K562 (cell line): ENCODE measurements at places on chromosomes 11 and 22. TPM values are rescaled to one million over a fixed set of nuclear protein-coding genes. Genes with fewer than 3 reads are reported as not detected.

DNA sequence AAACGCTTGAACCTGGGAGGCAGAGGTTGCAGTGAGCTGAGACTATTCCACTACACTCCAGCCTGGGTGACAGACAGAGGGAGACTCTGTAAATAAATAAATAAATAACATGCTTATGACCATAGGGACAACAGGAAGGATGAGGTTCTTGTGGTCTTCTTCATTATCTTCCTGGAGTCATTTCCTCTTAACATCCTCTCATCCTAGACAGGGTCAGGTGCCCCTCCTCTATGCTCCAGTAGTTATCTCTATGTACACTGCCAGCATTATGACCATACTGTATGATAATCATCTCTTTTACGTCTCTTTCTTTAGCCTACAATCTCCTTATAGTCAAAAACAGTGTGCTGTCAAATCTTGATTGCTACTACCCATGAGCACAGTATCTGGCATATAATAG lies 17.7 kb downstream of the RAB30 start:
- no peak overlapping the region for H3K27ac ChIP-seq
- no peaks in the 10 kb centered on the region for H3K27me3 ChIP-seq
- no peak overlapping the region for H3K4me3 ChIP-seq
- H3K36me3 ChIP-seq: no peaks in the 10 kb centered on the region

GRCh38 chr11:8262552-8263108 lies 1.0 kb downstream of the LMO1 start:
- peaks cover 3% of the 10 kb centered on the region; the same call in 1 of the 2 replicates for H3K4me1 ChIP-seq
- no peak overlapping the region for H3K27ac ChIP-seq
- DNase-seq: no peak
- no peak overlapping the region for H3K4me3 ChIP-seq

GRCh38 chr11:111526501-111526900 lies 11.9 kb downstream of the HOATZ start:
- no peaks in the 10 kb centered on the region for H3K36me3 ChIP-seq
- no peaks in the 10 kb centered on the region for H3K4me1 ChIP-seq

GRCh38 chr11:49302360-49302759 lies 94.0 kb upstream of the FOLH1 start:
- no peak for DNase-seq
- H3K4me3 ChIP-seq: no peak overlapping the region
- H3K27ac ChIP-seq: no peak overlapping the region
- no peaks in the 10 kb centered on the region for H3K4me1 ChIP-seq

DNA sequence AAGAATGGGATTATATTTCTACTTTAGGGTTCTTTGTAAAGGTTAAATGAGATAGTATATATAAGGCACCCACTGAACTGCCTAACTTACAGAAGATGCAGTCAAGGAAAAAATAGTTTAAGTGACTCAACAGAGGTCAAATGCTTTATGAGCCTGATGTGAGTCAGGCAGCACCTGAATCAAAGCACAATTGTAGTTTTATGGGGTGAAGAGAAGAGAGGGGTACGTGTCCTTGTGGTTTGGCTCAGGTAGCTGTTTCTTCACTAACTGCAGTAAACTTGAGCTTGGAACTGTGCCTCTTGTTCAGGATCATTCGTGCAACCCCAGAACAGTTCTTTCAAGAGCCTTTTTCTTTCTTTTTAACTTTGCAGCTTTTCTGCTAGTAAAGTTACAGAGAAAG lies 125.2 kb upstream of the SPON1 start:
- H3K36me3 ChIP-seq: no peaks in the 10 kb centered on the region
- no peak for DNase-seq
- no peak overlapping the region for H3K27ac ChIP-seq
- 0 out of 2 replicates have a peak, but pooled peaks cover 4% of the 10 kb centered on the region for H3K4me1 ChIP-seq
- no peak overlapping the region for H3K4me3 ChIP-seq
- H3K27me3 ChIP-seq: 0 out of 2 replicates have a peak, but pooled peaks cover 3% of the 10 kb centered on the region

GRCh38 chr11:68064926-68065325 lies 26.1 kb downstream of the TCIRG1 start:
- H3K27me3 ChIP-seq: no peaks in the 10 kb centered on the region
- no peak overlapping the region for H3K4me3 ChIP-seq
- H3K36me3 ChIP-seq: peaks cover 88% of the 10 kb centered on the region

- no peaks in the 10 kb centered on the region for H3K27me3 ChIP-seq
- H3K4me3 ChIP-seq: no peak overlapping the region
- no peak for DNase-seq
- H3K4me1 ChIP-seq: no peaks in the 10 kb centered on the region
Observed at GRCh38 chr22:43562843-43563242, 151.0 kb downstream of the MPPED1 start.

DNA sequence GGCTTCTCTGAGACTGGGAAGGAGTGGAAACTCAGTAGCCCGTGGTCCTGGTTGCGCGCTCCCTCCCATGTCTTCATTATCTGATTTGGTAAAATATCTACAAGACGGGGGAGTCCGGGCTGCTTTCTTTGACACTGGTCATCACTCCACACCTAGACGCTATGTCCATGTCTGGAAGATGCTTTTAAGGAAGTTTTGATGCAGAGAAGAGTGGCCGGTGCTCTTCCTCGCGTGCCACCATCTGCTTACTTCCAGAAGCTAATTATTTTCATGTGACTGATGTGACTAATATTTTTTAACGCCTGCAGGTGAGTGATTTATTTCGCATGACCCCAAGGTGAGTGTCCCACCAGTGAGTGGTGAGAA lies 339 bp upstream of the TRIM21 start:
- peaks cover 3% of the 10 kb centered on the region; the same call in 1 of the 3 replicates for H3K4me1 ChIP-seq
- no peak overlapping the region for H3K27ac ChIP-seq
- H3K36me3 ChIP-seq: peaks cover 12% of the 10 kb centered on the region; the same call in 2 of the 3 replicates
- H3K27me3 ChIP-seq: no peaks in the 10 kb centered on the region
- DNase-seq: no peak

DNA sequence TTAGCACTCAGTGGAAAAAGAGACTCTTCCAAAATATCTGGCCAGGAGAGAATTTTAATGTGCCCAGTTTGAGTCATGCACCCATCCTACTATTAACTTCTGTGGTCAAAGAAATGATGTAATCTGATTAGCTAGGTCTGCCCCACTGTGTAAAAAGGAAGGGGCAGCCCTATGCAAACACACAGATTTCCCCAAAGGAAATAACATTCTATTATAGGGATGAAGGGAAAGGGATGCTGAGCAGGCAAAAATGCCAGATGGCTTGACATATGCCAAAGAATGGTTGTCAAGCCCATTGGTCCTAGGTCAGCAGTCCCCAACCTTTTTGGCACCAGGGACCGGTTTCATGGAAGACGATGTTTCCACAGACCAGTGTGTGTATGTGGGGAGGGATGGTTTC lies 43.3 kb upstream of the PAK1 start:
- H3K4me3 ChIP-seq: no peak overlapping the region
- H3K36me3 ChIP-seq: no peaks in the 10 kb centered on the region
- H3K27me3 ChIP-seq: no peaks in the 10 kb centered on the region
- no peak for DNase-seq
- no peaks in the 10 kb centered on the region for H3K4me1 ChIP-seq
- H3K27ac ChIP-seq: no peak overlapping the region

GRCh38 chr11:16989554-16989953 lies 24.7 kb downstream of the PLEKHA7 start:
- no peak overlapping the region for H3K27ac ChIP-seq
- peaks cover 24% of the 10 kb centered on the region for H3K27me3 ChIP-seq
- no peak overlapping the region for H3K4me3 ChIP-seq

- H3K27ac ChIP-seq: no peak overlapping the region
- no peaks in the 10 kb centered on the region; the same call in 2 of the 3 replicates for H3K27me3 ChIP-seq
- peaks cover 15% of the 10 kb centered on the region; the same call in 2 of the 3 replicates for H3K4me1 ChIP-seq
- DNase-seq: peak; percentile 95
Observed at GRCh38 chr22:19631899-19632667, 82.2 kb upstream of the SEPTIN5 start.

GRCh38 chr22:42173183-42173926 lies 42.7 kb upstream of the CYP2D6 start:
- H3K36me3 ChIP-seq: peaks cover 32% of the 10 kb centered on the region; the same call in 2 of the 3 replicates
- H3K27ac ChIP-seq: no peak overlapping the region
- DNase-seq: no peak
- H3K27me3 ChIP-seq: no peaks in the 10 kb centered on the region
- no peaks in the 10 kb centered on the region; the same call in 2 of the 3 replicates for H3K4me1 ChIP-seq

GRCh38 chr11:86035164-86035563 lies 33.7 kb downstream of the PICALM start:
- peak overlapping the region; percentile 49; the same call in 2 of the 3 replicates for H3K27ac ChIP-seq
- H3K27me3 ChIP-seq: no peaks in the 10 kb centered on the region
- peaks cover 59% of the 10 kb centered on the region for H3K36me3 ChIP-seq

- H3K36me3 ChIP-seq: peaks cover 15% of the 10 kb centered on the region; the same call in 1 of the 3 replicates
- peak overlapping the region; percentile 65; the same call in 1 of the 3 replicates for H3K27ac ChIP-seq
- peak; percentile 19 for DNase-seq
- peak overlapping the region; percentile 90 for H3K4me3 ChIP-seq
Observed at GRCh38 chr11:33773404-33773986, 825 bp downstream of the FBXO3 start.

- H3K4me3 ChIP-seq: no peak overlapping the region
- no peak for DNase-seq
- no peak overlapping the region for H3K27ac ChIP-seq
- H3K4me1 ChIP-seq: no peaks in the 10 kb centered on the region; the same call in 2 of the 3 replicates
- no peaks in the 10 kb centered on the region for H3K27me3 ChIP-seq
Observed at GRCh38 chr22:38042488-38042790, 14.8 kb upstream of the PICK1 start.

GRCh38 chr22:17945888-17946648 lies 78.3 kb downstream of the MICAL3 start:
- H3K4me1 ChIP-seq: no peaks in the 10 kb centered on the region; the same call in 1 of the 3 replicates
- no peak for DNase-seq
- H3K36me3 ChIP-seq: no peaks in the 10 kb centered on the region
- H3K27ac ChIP-seq: no peak overlapping the region

- H3K27me3 ChIP-seq: no peaks in the 10 kb centered on the region
- DNase-seq: no peak
- H3K4me3 ChIP-seq: no peak overlapping the region
- H3K27ac ChIP-seq: no peak overlapping the region
- no peaks in the 10 kb centered on the region for H3K4me1 ChIP-seq
Observed at GRCh38 chr11:133829566-133829965, 15.7 kb downstream of the SPATA19 start.

- H3K27me3 ChIP-seq: no peaks in the 10 kb centered on the region
- no peak for DNase-seq
- H3K4me1 ChIP-seq: peaks cover 8% of the 10 kb centered on the region; the same call in 2 of the 3 replicates
- H3K27ac ChIP-seq: no peak overlapping the region
Observed at GRCh38 chr11:87015645-87016044, 22.1 kb upstream of the TMEM135 start.

GRCh38 chr11:66951927-66952337 lies 6.3 kb downstream of the PC start:
- peaks cover 9% of the 10 kb centered on the region; the same call in 2 of the 3 replicates for H3K36me3 ChIP-seq
- H3K27ac ChIP-seq: no peak overlapping the region
- no peak for DNase-seq
- no peaks in the 10 kb centered on the region for H3K27me3 ChIP-seq
- no peak overlapping the region for H3K4me3 ChIP-seq
- peaks cover 1% of the 10 kb centered on the region; the same call in 1 of the 2 replicates for H3K4me1 ChIP-seq

DNA sequence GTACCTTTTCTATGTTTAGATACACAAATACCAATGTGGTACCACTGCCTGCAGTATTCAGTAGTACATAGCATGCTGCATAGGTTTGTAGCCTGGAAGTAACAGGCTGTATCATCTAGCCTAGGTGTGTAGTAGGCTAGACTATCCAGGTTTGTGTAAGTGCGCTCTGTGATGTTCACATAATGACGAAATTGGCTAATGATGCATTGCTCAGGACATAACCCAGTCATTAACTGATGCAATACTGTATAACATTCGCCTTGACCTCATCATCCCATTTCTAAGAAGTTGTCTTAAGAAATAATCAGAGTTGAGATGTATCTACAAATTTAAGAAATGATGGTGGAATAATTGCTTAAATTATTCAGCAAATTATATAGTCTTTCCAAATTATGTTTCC lies 116.0 kb upstream of the TIMP3 start:
- H3K36me3 ChIP-seq: no peaks in the 10 kb centered on the region
- H3K27ac ChIP-seq: no peak overlapping the region
- no peak overlapping the region for H3K4me3 ChIP-seq
- no peaks in the 10 kb centered on the region for H3K4me1 ChIP-seq

DNA sequence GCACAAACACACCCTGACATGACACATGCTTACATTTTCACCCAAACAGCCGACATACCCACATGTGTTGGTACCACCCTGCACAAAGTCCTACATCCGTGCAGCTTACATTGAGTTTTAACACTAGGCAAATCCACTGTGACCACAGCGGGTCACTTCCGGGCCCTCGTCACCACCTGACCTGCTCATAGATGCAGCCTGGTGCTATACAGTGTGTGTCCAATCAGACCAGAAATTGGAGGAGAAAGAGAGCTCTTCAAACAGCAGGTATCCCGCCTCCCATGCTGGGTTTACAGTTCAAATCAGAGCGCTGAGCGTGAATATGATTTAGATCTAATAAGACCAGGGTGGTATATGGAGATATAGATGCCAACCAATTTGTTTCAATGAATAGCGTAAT lies 35.4 kb downstream of the PHF21B start:
- no peaks in the 10 kb centered on the region for H3K4me1 ChIP-seq
- no peak for DNase-seq

- no peak overlapping the region for H3K4me3 ChIP-seq
- H3K36me3 ChIP-seq: peaks cover 73% of the 10 kb centered on the region; the same call in 2 of the 3 replicates
- no peak overlapping the region for H3K27ac ChIP-seq
- DNase-seq: no peak
- peaks cover 48% of the 10 kb centered on the region for H3K4me1 ChIP-seq
Observed at GRCh38 chr22:37231406-37232139, 12.5 kb downstream of the RAC2 start.

DNA sequence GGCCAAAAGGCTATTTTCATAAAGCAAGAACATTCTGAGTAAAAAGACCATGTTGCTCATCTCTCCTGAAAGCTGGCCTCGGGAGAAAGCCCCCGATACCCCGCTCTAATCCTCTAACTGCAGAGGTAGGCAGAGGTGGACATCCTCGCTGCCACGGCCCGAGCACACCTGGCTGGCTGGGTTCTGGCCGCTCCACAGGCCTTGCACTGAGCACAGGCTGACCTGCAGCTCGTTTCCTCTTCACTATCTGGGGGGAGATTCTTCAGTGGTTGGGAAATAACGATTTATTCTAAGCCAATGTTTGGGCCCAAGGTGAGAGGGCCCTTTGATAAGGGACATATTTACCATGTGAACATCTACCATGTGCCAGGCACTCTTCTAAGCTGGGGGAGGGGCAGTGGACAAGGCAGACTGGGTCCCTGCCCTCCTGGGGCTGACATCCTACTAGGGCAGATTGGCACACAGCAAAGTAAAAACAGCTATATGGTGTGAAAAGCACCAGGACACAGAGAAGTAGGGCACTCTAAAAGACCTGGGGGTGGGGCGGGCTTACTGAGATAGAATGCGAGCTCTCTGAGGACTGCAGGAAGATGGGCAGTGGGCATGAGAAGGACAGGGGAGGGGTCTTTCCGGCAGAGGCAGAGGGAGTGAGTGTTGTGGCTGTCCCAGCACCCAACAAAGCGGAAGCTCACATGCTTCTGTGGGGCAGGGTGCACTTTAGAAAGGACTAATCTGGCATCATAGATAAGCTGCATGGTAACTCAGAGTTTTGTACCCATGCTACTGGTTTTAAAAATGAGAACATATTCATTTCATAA lies 65.5 kb upstream of the ARFGAP3 start:
- H3K27ac ChIP-seq: no peak overlapping the region
- H3K36me3 ChIP-seq: no peaks in the 10 kb centered on the region
- no peak overlapping the region for H3K4me3 ChIP-seq

The AAMDC gene
- total RNA-seq: 10.4 and 10.6 TPM in 2 replicates

The MMP1 gene
- 0.18 TPM in 1 of 2 replicates, not detected in the other for total RNA-seq

The TUBA8 gene
- total RNA-seq: 1.0 and 1.4 TPM in 2 replicates

The IFITM10 gene
- total RNA-seq: 0.13 TPM in 1 of 2 replicates, not detected in the other

The ANGPTL5 gene
- not detected in 2 replicates for total RNA-seq

The CHRNA10 gene
- total RNA-seq: 1.4 and 1.5 TPM in 2 replicates

The PNPLA5 gene
- not detected in 2 replicates for total RNA-seq

The RIMBP3C gene
- 0.89 and 0.98 TPM in 2 replicates for total RNA-seq

The TTC36 gene
- 0.22 and 0.36 TPM in 2 replicates for total RNA-seq

The PKNOX2 gene
- total RNA-seq: not detected in 2 replicates

The SCGB1D2 gene
- not detected in 2 replicates for total RNA-seq

The KIRREL3 gene
- total RNA-seq: not detected in 2 replicates

The GRM5 gene
- not detected in 2 replicates for total RNA-seq

The RBMXL2 gene
- 0.24 and 0.25 TPM in 2 replicates for total RNA-seq
